Thoracic aorta (tissue), 2 donors: ENCODE measurements at places on chromosomes 16 and 17. TPM values are rescaled to one million over a fixed set of nuclear protein-coding genes. Genes with fewer than 3 reads are reported as not detected.

DNA sequence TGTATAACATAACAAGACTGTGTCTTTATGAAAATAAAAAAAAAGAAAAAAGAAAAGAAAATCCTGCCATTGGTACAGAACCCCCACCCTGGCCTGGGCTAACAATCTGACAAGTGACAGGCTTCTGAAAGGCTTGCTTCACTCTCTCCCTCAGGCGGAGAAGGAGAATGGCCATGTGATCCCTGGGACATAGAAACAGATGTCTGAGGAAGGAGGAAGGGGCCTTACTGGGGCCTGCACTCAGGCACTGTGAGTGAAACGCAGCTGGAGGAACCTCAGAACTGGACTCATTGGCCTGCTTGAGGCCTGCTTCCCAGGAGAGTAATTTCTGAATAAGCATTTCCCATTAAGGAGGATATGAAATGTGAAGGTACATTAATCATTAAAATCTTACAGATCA is 17.5 kb downstream of the MAP3K14 start:
- DNase-seq, result no peak

- DNase-seq, result no peak
Observed at GRCh38 chr16:17475104-17475503, 4.3 kb upstream of the XYLT1 start.

DNA sequence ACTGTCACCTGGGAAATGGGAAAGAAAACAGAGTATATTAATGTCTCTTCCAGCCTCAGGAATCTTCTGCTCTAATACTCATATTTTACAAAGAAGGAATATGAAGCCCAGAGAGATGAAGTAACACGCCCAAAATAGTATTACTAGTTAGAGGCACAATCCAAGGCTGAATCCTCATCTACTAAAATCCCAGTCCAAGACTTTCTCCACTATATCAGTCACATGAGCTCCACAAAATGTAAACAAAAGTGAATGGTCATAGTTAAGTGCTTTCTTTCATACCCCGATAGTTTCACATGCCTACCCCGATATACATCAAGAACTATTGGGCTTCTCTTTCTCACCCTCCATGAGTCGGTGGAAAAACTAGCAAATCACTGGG is 965 bp downstream of the INTS2 start:
- DNase-seq, result no peak

The KRT20 gene
- total RNA-seq, result 1.8 TPM
